ENCODE measurements at places on chromosomes 5 and 9.

GRCh38 chr5:176853151-176853778 is 42.9 kb downstream of the UNC5A start:
- no peak for DNase-seq

- no peak for DNase-seq
These were observed 691.7 kb upstream of the SEMA6A start for GRCh38 chr5:117266280-117266679.

DNA sequence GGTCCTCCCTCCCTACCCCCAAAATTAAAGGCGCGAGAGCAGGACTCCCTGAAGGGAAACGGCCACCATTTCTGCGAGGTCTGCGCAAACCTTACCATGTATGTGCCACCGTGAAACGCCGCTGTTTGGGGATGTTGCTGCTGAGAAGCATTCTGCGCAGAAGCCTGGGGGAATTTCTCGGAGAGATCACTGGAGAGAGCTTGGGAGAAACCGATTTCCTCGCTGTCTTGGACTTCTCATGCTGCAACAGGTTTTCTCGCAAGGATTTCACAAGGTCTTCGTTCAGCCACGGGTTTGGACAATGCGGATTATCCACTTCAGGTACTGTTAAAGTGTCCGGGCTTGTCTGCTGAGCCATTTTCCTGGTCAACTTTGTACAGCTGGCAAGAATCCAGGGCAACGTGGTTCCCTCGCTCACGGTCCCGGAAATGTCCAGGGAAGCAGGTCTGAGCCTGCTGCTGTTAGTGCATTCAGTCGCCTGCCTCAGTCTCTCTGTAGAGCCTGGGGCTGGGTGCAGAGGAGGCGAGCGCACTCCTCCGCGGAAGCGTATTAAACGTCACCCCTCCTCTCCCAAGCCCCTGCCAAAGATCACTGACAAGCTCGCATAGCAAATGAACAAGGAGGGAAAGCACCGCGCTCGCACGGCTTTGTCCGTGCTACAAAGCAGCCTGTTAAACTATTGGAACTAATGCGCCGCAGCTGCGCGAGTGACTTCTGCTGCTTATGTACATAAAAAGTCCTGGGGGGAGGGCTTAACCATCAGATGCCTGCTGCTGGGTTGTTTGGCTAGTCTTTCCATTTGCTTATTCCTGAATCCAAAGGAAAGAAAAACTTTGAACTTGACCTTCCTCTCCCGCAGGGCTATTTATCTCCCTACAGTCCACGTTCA is 125.1 kb downstream of the PDE4D start:
- peak; percentile 41 for DNase-seq

GRCh38 chr9:107888773-107889227 is 399.2 kb upstream of the KLF4 start:
- DNase-seq: no peak

DNA sequence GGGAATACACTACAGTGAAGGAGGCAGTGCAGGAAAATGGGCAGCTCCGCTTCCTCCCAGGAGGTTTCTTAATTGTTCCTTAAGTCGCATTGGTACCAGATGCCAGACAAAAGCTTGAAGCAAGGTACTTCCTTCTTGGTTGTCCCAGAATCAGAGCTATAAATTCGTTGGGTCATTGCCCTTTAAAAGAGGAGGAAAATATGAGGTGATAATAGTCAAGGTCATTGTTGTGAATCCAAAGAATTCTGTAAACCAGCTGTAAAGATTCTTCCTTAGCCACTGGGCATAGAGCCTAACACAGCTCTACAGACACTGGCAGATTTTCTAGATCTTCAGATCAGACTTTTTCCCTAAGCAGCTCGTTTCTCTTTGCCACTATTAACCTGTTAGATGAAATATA is 444.1 kb upstream of the TLE4 start:
- no peak for DNase-seq

- no peak for DNase-seq
These were observed 236.2 kb upstream of the NREP start for GRCh38 chr5:111993242-111993641.

GRCh38 chr5:170445936-170446335 is 56.8 kb upstream of the KCNMB1 start:
- no peak for DNase-seq

GRCh38 chr5:148974642-148975327 is 88.1 kb downstream of the SH3TC2 start:
- DNase-seq: no peak

- DNase-seq: no peak
These were observed 1312.0 kb upstream of the WWC1 start for GRCh38 chr5:166979307-166979895.

- DNase-seq: no peak
These were observed 37.5 kb downstream of the RETREG1 start for GRCh38 chr5:16579142-16579847.

GRCh38 chr9:105205787-105206495 is 38.5 kb upstream of the SLC44A1 start:
- no peak for DNase-seq

- no peak for DNase-seq
These were observed 126.9 kb downstream of the PDE4D start for GRCh38 chr5:59766427-59767210.

DNA sequence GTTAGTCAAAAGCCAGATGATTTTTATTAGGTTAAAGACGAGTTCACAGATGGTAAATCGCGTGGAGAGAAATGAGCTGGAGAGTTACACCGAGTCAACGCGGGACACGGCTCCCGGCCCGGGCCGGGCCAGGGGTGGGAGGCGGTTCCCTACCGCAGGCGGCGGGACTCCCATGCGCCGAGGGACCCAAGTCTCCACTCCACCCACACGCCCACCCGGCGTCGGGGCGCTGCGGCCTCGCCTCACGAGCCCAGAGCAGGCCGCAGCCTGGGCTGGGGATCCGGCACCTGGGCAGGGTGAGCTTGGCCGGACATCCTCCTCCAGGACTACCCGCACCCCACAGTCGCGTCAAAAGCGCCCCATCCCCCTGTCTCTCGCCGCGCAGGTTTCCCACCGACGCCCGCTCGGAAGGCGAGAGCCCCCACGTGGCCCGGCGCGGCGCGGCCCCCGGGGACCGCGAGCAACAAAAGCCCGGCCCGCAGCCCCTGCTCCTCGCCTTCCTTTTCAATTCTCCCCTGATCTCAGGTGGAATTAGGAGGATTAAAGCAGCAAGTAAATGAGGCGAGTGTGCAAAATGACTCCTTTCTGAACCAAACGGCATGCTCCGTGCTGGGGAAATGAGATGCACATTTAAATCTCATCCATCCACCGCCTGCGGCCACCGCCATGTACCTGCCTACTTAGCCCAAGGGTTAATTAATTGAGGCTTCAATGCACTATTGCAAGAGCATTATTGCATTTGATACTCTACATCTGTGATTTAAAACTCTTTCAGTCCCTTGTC is 196.5 kb upstream of the TBCA start:
- peak; percentile 52 for DNase-seq

GRCh38 chr5:17216176-17216973 is 1.1 kb upstream of the BASP1 start:
- peak; percentile 70 for DNase-seq

DNA sequence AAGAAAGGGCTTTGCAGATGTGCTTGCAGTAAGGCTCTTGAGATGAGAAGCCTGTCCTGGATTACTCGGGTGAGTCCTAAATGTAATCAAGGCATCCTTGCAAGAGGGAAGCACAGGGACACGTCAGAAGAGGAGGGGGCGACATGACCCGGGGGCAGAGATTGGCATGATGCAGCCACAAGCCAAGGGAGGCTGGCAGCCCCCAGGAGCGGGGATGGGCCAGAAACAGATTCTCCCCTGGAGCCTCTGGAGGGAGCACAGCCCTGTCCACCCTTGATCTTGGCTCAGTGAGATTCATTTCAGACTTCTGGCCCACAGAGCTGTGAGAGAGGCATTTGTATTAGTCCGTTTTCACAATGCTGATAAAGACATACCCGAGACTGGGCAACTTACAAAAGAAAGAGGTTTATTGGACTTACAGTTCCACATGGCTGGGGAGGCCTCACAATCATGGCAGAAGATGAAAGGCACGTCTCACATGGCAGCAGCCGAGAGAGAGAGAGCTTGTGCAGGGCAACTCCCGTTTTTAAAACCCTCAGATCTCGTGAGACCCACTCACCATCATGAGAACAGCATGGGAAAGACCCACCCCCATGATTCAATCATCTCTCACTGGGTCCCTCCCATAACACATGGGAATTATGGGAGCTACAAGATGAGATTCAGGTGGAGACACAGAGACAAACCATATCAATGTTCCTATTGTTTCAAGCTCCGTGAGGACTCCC is 76.1 kb downstream of the ADAMTS2 start:
- no peak for DNase-seq

DNA sequence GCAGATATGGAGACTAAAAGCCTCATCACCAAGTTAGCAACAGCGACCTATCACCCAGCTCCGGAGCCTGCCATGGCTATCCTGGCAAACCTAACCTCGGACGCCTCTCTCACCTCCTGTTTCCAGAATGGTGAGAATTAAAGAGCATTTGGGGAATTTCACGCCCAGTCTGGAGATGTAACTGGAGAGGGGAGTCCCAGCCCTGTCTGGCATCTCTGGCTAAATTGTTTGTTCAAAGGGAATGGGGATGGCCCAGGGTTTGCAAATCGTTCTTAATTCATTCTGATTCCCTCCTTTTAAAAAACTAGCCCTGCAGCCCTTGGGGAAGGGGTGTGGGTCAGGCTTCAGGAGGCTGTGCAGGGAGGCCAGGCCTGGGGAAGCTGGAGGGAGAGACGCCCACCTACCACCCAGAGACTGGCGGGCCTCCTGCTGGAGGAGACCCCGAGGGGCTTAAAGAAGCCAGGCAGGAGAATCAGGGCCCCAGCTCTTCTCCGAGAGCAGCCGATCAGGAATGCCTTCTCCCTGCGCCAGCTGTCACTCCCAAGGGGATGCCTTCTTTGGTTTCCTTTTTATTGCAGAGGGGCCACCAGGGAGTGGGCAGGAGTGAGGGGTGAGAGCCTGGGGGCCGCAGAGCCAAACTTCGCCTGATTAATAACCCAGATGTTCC is 964 bp upstream of the COL5A1 start:
- no peak for DNase-seq

- no peak for DNase-seq
These were observed 112.2 kb downstream of the RPS23 start for GRCh38 chr5:82165740-82166530.

DNA sequence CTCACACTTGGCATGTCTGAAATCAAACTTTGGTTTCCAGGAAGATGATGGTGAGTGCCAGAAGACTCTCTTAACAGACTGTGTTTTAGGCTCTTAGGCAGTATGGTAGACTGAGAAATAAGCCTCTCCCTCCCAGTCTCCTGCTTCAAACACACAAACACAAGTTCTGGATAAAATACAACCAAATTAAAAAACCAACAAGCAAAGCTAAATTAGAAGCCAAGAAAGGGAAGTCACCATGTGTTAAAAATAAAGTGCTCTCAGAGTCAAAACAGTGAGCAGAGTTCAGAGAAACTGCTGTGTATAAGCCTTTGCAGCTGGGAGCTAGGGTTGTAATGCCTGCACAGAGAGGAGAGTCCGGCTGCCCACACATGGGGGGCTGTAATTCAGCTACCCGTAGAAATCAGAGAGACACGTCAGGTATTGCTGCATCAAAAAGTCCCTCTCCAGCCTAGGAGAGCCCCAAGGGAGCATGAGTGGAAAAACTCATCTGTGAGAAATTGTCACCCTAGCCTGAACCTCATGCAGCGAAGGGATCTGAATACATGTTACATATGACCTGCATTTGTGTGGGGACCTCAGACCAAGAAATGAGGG is 62.6 kb downstream of the ANGPTL2 start:
- no peak for DNase-seq

DNA sequence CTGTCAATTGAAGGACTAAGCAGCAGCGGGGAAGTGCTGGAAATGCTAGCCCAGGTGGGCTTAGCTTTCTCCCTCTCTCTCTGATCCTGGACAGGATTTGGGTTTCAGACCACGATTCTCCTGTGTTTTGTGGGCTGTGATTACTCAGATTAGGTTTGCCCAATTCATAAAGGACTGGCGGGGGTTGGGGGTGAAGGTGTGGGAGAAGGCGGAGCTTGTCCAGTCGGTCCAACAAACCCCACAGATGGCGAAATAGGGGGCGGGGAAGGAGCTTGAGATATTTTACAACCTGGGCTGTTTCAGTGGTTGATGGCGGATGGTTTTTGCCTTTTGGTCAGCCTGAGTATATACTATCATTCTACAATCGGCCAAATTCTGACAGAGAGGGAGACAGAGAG is 35.2 kb downstream of the PCDHAC2 start:
- DNase-seq: no peak

DNA sequence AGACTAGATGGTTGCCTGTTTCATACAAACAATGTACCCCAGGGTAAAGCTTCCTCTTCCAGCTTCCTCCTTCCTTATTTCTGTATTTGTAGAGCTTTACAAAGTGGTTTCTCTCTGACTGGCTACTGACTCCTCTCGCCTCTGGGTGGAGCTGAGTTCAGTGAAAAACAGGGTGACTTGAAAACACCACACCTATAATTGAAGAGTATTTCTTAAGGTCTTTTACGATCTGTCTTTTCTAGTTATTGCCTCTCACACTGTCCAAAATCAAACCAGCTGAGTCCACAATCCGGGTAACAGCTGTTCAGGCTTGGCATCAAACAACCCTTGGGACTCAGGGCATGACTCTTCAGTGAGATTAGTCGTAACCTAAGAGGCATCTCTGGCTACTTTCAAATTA is 200.4 kb downstream of the ARRDC3 start:
- DNase-seq: no peak

DNA sequence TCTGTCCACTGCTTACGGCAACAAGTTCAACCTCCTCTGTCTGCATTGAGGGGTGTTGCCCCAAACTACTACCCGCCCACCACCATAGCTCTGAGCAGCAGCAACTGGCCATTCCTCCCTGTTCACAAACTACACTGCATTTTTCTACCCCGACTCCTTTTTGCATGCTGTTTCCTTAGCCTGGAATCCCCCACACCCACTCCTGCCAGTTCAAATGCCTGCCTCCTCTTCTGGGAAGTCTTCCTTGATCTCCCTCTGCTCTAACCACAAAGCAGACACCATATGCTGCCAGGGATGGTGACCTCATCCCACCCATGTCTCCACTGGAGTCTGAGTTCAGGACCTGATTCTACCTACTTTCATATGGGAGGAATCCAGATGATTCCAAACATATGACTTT is 13.3 kb downstream of the ALDH1B1 start:
- DNase-seq: no peak

DNA sequence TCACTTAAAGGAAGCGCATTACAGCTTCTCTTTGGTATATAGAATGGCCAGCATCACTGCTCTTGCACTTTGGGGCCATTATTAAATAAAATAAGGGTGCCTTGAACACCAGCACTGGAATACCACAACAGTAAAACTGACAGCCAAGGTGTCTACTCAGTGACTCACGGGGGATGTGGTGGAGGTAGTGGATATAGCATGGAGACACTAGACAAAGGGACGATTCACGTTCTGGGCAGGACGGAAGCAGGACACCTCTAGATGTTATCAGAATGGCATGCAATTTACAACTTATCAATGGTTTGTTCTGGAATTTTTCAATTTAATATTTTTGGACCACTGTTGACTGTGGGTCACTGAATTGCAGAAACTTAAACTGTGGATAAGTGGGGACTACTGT is 32.9 kb upstream of the PDE8B start:
- DNase-seq: no peak

DNA sequence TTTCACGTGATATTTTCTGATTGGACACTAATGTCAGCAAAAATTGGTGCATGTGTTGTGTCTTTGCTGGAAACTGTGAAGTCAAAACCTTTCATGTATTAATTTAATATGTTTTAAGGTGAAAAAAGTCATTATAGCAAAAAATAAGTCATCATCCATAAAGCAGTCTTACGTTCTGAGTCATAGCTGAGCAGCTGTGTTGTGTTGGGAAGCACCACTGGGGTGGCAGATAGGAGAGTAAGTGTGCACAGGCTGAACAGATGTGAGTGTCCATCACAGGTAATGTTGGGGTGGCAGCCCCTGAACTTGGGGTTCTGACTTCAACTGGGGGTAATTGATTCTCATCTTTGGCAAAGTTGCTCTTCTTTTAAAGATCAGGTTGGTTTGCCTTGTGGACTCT is 156.8 kb downstream of the NXNL2 start:
- no peak for DNase-seq

Measured in activated T-cell treated with anti-CD3 and anti-CD28 coated beads, Interleukin-2, amount 50 U/mL, for 48 hours (primary cell).